Activated CD4-positive, CD25-positive, alpha-beta regulatory T cell (primary cell): ENCODE measurements at places on chromosomes 4 and X.

DNA sequence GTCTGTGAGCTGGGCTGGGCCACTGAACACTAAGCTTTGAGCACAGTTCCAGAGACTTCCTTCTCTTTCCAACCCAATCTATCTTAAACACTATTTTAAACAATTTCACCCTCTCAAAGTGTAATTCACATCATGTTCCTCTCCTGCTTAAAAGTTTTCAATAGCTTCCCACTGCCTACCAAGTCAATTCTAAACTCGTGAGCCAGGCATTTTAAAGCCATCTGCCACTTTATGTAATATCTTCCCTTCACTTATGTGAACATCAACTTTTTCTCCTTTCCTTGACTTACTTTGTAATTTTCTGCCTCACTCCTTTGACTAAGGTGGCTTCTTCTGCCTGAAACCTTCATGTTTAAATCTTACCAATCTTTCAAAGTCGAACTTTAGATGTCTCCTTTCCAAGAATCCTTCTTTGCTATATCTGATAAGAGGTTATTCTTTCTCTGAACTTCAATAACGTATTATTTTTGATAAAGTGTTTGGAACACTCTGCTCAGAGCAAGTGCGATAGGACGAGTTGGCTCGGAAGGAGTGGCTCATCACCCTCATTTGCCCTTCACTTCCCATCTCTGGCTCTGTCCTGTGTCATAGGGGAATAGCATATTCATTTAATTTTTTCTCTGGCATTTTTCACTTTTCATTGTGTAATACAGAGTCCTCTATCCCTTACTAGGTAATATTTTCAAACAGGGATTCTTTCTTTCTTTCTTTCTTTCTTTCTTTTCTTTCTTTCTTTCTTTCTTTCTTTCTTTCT, 13.0 kb upstream of the SPARCL1 start:
- no peak for DNase-seq

DNA sequence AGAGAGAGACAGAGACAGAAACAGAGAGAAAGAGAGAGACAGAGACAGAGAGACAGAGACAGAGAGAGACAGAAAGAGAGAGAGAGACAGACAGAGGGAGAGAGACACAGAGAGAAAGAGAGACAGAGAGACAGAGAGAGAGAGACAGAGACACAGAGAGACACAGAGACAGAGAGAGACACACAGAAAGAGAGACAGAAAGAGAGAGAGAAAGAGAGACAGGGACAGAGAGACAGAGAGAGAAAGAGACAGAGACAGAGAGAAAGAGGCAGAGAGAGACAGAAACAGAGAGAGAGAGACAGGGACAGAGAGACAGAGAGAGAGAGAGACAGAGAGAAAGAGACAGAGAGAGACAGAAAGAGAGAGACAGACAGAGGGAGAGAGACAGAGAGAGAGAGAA, 52.9 kb downstream of the CRLF2 start:
- no peak for DNase-seq

DNA sequence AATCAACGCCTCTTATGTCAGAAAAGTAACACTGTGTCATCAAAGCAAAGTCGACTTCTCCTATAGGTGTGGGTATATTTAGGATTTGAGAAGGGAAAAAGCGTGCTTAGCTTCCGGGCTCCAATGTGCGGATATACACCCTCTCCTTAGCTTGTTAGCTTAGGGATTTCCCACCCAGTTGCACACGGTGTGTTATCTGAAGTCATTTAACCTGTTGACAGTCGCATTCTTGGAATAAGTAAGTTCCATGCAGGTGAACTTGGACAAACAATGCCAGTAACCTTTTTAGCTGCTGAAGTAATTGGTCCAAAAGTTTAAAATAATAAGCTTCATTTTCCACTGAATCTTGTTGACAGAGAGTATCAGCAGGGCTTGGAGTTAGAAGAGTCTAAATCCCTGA, 113.7 kb downstream of the SHROOM3 start:
- no peak for DNase-seq

DNA sequence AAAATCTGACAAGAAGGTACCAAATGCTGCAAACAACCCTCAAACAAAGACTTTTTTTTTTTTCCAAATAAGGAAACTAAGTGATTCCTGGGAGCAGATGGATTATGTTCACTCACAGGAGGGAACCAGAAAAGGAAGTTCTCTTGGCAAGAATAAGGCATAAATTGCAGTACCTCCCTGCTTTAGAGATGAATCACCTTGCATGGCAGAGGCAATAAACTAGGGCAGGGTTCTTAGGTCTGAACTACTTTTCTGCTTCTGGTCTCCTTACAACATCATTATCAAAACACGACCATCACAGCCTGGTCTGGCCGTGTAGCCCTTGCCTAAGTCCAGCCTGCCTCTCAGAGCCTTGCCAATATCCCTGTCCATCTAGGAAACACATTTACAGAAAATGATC, 6.3 kb downstream of the TMEM31 start:
- no peak for DNase-seq

- no peak for DNase-seq
Observed at GRCh38 chr4:173958445-173958844, 325.0 kb downstream of the FBXO8 start.

DNA sequence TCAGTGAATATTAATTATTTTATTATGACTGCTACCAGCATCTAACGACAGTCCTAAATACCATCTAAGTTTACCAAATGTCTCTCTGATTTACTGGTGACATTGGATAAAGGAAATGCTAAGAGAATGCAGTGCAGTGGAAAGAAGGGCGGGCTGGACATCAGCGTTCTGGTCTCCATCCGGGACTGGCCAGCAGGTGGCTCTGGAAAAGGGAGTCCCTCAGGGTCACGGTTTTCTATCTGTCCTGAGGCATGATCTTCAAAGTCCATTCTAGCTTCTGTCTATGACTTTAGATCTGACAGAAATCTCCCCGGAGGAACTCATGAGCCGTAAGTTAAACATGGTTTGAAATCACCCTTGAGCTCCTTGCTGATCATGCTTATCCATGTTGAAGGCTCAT, 3.3 kb downstream of the TRIM2 start:
- DNase-seq: no peak

DNA sequence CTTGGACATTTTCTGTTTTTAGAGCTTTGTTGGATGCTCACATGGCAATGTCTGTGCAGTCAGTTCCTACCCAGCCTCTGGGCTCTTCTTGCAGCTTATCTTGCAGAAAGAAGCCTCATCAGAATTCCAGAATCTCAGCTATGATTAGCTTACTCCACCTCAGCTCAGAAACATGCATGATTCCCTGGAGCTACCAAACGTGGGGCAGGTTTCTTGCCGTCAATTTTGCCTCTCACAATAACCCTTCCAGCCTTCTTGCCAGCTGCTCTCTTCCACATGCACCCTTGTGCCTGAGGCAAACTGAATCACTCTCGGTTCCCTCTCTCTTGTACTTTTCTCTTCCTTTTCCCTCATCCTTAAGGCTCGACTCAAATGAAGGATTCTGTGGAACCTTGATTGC, 141.4 kb downstream of the PTTG2 start:
- no peak for DNase-seq

DNA sequence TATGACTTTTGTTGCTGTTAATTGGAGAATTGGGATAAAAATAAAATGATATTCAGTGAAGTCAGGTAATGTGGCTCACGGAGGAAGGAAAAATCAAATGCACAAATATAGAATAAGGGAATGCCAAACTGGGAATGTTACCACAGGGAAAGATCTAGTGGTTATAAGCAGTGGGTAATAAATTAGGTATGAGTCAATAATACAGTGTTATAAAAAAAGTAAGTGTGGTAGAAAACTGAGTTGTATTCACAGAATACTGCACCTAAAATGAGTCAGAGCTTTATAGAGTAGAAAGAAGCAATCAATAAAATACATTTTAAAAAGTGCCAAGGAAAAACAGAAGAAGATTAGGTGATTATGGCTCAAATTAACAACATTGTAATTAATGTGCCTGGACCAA, 34.5 kb downstream of the INTS12 start:
- DNase-seq: no peak
